ENCODE measurements at places on chromosomes 4 and X.
A peak's percentile ranks its signal among the peaks of the same experiment; 100 is the strongest.

- DNase-seq = no peak
Observed at GRCh38 chrX:32893751-32894150, 317.6 kb downstream of the DMD start.

GRCh38 chr4:100679926-100680325, 162.1 kb upstream of the EMCN start:
- no peak for DNase-seq

- DNase-seq = no peak
Observed at GRCh38 chr4:85722807-85723206, 247.9 kb downstream of the ARHGAP24 start.

DNA sequence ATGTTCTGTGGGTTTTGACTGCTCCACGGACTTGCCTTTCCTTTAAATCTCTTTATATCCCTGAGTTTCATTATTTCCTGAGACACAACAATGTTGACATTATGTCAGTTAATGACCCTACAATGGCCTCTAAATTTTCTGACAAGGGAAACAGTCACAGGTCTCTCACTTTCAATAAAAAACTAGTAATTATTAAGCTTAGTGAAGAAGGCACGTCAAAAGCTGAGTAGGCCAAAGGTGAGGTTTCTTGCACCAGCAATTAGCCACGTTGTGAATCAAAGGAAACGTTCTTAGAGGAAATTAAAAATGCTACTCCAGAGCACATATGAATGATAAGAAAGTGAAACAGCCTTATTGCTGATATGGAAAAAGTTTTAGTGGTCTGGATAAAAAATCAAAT, 930.2 kb upstream of the GRID2 start:
- DNase-seq = no peak

- DNase-seq = no peak
Observed at GRCh38 chr4:94635177-94635576, 122.6 kb upstream of the BMPR1B start.

DNA sequence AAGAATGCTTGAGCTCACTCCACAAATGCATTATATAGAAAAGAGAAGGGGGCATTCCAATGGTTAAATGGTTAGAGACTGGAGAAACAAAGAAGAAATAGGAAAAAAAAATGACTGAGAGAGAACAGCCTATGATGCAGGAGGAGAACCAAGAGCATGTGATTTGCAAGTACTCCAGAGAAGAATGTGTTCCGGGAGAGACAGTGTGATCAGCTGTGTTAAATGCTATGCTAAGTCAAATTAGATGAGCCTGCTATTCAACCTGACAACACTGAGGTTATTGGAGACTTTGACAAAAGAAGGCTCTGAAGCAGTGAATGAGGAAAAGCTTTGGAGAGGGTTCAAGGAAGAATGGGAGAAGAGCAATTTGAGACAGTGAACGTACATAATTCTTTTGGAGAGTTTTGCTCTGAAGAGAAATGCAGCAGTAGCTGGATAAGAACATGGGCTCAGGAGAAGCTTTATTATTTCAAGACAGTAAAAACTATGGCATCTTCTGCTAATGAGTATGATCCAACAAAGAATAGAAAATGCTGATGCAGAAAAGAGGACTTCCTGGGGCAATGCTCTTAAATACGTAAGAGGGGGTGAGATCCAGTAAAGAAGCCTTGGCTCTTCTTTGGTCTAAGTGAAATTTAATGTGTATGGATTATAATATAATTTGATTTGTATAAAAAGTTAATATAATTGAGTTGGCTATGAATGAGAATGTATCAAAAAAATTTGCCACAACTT, 66.3 kb downstream of the PPP3CA start:
- no peak for DNase-seq

GRCh38 chr4:31106419-31106818, 386.2 kb downstream of the PCDH7 start:
- DNase-seq = no peak

DNA sequence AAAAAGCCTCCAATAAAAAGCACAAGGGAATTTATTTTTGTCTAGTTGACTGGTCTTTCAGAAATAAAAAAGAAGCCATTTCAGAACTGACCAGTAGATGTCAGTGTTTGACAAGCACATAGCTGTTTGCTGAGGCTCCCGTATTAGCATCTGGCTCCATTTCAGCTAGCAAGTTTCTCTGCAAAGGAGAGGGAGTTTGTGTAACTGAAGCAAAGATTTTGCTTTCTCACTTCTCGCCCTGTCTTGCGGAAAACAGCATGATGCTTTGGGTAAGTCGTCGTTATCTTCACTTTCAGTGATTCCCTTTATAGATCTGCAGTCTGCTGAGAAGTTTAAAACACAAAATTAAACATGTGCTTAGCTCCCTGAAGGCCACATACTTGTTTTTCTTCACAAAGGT, 85.5 kb downstream of the CT47B1 start:
- DNase-seq = peak; percentile 32

DNA sequence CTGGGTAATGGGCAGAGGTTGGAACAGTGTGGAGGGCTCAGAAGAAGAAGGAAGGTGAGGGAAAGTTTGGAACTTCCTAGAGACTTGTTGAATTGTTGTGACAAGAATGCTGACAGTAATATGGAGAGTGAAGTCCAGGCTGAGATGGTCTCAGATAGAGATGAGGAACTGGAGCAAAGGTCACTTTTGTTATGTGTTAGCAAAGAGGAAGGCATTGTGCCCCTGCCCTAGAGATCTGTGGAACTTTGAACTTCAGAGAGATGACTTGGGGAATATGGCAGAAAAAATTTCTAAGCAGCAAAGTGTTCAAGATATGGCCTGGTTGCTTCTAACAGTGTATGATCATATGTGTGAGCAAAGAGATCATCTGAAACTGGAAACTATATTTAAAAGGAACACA, 37.9 kb upstream of the MSX1 start:
- DNase-seq = no peak

DNA sequence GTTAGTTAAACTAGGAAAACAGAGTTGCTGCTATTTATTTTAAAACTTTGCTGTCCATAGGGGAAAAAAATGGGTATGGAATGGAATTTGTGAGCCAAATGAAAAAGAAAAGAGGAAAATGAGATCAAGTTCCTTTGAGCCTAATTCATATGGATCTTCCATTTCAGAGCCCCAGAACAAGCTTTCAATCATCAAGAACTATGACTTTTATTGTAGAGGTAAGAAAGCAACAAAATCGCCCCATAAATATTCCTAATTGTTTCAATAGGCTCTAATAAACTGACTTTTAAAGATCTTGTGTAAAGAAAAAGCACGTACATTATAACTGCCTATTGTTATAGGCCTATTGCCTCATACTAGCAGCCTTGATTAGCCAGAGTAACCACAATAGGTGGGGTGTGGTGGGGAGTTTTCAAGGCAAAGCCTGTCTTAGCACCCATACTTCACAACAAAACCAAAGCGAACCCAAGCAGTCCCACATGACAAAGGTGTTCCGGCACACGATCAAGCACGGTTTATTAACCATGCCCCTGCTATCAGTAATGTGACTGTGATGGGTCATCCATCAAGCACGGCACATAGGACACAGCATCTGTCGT, 44.4 kb downstream of the RBM47 start:
- DNase-seq = no peak

- peak; percentile 29 for DNase-seq
Observed at GRCh38 chr4:1285790-1286553, 3.7 kb upstream of the MAEA start.

GRCh38 chr4:29043411-29043810, 1676.8 kb upstream of the PCDH7 start:
- no peak for DNase-seq

Data from GM20000 (cell line).